Nephron progenitor cell (in vitro differentiated cells): ENCODE measurements at places on chromosomes 6 and 20.

DNA sequence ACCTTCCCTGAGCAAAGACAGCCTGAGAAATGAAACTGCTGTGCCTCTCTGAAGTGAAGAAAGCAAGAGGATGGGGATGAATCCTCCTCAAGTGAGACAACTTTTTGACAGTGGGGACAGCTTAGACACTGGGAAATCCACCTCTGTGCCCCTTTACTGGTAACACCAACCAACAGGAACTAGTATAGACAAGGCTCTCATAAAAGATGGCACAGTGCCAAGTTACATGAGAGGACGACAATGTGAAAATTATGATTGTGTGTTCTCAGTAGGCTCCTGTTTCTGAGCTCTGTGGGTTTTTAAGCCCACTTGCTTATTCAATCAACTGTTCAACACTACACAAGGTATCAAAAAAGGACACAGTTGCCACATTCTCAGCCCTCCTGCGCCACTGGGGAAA is 41.6 kb upstream of the LYRM2 start:
- DNase-seq, result no peak

GRCh38 chr6:30450909-30451841 is 38.1 kb upstream of the HLA-E start:
- DNase-seq, result peak; percentile 30

DNA sequence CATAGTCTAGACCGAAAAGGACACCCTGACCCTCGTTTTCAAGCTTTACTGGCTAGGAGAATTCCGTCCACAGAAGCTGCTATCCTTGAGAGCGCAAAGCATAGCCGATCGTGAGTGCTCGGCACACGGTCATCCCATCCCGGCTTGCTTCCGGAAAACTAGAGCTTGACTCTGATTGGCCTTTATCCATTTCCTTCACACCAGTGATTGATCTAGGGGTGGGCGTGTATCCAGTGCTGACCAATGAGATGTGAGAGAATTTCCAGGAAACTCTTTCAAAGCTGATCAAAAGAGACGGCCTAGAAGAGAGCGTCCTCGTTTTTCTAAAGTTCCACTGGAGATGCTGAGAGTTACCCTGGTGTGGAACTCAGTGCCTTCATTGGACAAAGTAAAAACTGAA is 41.0 kb upstream of the NFATC2 start:
- no peak for DNase-seq

GRCh38 chr6:79246891-79247290 is 12.4 kb upstream of the HMGN3 start:
- DNase-seq, result no peak

DNA sequence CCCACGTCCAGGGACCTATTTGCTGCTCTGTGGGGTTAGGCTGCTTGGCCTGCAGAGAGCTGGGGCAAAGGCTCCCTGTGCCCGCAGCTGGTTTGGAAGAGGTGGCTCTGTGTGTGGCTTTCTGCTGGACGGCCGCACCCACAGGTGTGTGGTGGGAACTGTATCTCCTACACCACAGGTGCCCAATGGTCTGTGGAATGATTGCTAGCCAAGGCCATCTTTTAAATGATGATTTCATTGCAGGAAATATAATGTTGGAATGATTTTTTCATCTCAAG is 178.4 kb downstream of the DLL1 start:
- DNase-seq, result no peak

DNA sequence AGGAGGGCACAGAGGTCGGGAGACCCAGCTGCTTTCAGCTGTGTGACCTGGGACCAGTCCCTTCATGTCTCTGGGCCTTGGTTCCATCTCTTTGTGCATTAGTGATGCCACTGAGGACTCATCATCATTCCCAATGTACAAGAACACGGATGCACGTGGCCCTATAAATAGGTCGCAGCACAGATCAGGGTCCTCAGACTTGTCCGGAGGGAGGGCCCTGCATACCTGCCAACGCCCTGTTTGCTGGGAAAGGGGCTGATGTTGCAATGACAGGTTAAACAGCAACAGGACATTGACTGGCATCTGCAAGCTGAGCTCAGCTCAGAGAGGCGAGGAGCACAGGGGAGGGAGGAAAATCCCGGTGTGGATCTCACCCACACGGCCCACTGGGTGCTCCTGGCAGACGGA is 21.8 kb downstream of the TGM2 start:
- DNase-seq, result no peak

DNA sequence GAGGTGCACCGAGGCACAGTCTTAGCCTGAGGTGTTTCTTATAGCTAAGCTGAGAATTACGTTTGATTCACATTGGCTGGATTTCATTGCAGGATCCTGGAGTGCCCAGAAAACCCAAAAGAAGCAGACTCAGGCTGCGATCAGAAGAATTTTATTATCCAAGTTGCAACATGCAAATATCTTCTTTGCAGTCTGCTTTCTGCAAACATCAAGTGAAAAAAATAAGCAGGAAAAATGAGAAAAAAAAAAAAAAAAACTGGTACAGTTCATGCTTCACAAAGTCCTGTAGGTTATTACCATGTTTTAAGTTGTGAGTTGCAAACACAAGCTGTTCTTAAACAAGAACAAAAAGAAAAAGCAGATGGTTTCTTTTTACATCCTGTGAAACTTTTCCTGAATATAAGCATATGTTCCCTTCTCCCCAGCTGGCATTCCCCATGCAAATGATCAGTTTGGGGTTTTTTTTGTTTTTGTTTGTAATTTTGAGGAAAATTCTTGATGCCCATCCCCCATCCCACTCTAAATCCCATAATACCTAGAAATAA is 349.0 kb downstream of the CBLN4 start:
- no peak for DNase-seq

- DNase-seq, result no peak
Measured at GRCh38 chr6:33740794-33741193, 5.9 kb downstream of the IP6K3 start.

DNA sequence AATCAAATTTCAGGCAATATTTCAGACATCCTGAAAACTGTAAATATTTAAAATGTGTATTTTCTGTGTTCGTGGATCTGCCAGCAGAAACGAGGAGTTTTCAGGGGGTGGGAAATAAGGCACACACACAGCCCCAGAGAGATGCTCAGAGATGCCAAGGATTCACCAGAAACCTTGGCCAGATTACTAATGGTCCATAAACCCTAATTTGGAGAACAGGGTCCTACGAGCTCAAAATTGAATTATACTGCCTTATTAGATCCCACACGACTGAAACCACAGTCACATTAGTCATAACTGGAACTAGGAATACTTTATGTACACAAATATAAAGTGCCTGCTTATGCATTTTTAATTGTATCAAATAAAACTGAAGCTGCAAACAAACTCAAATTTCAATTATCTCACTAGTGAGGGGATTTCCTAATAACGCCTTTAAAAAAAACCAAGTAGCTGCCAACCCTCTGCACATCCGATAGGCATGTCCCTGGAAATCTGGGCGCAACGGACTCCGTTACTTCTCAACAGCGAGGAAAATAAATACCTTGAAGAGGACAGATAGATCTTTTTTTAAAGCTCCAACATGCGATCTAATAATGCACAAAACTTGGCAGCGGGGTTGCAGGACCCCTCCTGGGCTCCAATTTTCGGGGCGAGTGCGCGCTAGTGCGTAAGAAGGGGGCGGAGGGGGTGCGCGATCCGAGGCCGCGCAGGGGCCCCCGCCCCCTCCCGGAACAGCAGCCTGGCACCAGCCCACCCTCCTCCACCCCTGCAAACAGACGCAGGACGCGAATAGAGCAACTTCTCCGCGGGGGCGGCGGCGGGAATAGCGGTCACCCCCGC is 897 bp downstream of the CHD6 start:
- DNase-seq, result no peak

DNA sequence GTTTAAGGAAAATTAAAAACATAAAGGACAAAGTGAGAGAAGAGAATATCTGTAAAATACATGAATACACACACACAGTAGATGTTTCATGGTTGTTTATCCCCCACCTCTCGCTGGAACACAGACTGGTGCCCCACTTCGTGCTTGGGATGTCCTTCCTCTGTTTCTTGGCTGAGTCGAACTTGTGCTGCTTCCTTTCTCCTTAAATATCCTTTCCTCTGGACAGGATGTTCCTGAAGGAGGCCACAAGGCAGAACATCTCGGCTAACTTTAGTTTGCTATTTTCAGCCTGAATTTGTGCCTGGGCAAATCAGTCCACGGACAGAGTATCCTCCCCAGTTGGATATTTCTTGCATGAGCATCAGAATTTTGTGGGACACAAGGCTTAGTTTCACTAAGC is 54.7 kb upstream of the ZMYND8 start:
- no peak for DNase-seq

GRCh38 chr20:56468316-56469076 is at the start of gene RTF2:
Gene RTF2 (plus strand): TSS chr20:56468627. CDS start chr20:56468698, 71 bp downstream.
- DNase-seq, result peak; percentile 97

- no peak for DNase-seq
Measured at GRCh38 chr20:42018979-42019378, 400.8 kb upstream of the CHD6 start.

- DNase-seq, result no peak
Measured at GRCh38 chr6:13986700-13987399, 62.1 kb downstream of the RNF182 start.

- no peak for DNase-seq
Measured at GRCh38 chr20:60102665-60103210, 144.5 kb downstream of the CDH26 start.

DNA sequence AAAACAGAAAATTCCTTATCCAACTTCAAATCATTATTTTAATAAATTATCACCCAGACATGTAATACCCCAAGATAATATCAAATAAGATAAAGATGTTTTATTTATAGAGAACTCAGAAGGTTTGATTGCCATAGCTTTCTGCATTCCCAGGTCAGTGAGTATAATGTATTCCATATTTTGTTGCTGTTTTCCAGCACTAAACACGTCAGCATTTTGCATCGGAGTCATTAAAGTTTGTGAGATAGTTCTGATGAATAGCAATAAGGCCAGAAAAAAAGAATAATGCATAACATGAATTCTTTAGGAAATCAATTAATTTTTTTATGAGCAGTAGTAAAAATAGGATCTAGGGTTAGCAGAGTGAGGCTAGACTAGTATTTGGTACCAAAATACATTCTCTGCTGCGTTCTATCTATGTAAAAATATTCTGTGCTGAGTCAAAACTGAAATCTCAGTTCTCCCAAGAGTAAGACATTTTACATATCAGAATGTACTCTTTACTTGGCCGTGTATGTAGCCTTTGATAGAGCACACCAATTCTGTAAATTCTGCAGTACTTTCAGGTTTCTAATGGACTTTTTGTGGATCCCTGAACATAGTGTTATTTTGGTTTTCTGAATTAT is 269.9 kb upstream of the AGPAT4 start:
- DNase-seq, result no peak

- no peak for DNase-seq
Measured at GRCh38 chr6:26552205-26552604, 14.0 kb downstream of the HMGN4 start.

DNA sequence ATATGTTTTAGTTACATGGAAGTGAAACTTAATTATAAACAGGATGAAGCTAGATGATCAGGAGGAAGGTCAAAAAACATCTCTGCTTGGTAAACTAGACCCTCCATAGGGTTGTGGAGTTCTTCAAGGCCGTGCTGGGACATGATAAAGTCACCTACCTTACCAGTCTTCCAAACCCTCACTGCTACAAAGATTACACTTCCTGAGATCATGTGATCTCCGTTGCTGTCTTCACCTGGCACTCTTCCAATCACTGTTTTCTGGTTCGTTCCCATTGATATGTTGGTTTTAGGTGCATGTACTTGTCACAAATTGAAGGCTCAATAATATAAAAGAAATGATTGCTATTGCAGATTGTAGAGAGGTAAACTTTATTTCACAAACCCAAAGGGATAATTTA is 161.5 kb upstream of the MAN1A1 start:
- DNase-seq, result no peak

- DNase-seq, result no peak
Measured at GRCh38 chr6:15417811-15418210, 171.9 kb downstream of the JARID2 start.

GRCh38 chr6:88749849-88750248 is 213.6 kb downstream of the RNGTT start:
- DNase-seq, result no peak

GRCh38 chr20:34574426-34574825 is 15.9 kb downstream of the MAP1LC3A start:
- no peak for DNase-seq

DNA sequence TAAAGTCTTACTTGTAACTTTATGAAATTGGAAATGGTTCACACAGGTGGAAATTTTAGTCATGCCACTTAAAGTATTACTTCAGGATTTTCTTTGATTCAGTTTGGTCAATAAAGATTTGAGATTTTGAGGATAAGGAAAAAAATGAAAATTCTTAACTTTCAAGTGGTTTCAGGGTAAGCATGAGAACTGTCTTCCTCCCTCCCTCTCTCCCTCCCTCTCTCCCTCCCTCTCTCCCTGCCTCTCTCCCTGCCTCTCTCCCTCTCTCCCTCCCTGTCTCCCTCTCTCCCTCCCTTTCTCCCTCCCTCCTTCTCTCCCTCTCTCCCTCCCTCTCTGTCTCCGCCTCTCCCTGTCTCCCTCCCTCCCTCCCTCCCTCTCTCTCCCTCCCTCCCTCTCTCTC is 36.9 kb downstream of the L3MBTL3 start:
- no peak for DNase-seq

DNA sequence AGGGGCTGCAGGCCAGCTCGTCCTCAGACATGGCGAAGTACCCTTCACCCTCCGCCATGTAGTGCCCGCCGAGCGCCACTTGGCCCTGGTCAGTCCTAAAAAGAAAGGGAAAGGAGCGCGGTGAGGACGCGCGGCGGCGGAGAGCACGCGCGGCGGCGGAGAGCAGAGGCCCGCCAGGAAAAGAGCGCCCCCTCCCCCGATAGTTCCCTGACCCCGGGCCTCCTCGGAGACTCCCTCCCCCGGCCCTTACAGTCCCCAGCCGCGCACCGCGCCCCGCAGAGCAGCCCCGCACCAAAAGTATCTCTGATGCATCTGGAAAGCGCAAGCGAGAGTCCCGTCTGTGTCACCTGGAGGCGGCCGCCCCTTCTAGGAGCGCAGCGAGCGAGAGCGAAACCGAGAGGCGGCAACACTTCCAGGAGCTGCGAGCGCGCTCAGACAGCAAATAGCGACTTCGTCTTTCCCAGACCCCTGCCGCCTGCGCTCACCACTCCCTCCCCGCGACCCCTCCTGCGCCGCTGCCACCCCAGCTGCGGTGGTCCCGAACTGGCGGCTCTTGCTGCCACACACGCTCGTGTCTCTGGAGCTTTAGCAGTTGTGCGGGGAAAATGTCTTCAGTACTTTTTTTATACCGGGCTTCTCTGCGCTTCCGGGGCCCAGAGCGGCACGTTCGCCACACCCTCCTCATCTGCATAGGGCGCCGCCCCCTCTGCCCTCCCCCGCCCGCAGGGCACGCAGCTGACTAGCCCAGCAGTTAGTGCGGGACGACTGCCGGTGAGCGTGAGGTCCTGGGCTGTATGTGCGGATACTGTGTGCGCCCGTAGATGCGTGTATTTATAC is at the start of gene TENT5A:
Gene TENT5A, minus strand, starts transcription at position 598 of the 837 bp plus-strand sequence. Its CDS starts 540 bp downstream, at position 58.
- DNase-seq, result peak; percentile 86

DNA sequence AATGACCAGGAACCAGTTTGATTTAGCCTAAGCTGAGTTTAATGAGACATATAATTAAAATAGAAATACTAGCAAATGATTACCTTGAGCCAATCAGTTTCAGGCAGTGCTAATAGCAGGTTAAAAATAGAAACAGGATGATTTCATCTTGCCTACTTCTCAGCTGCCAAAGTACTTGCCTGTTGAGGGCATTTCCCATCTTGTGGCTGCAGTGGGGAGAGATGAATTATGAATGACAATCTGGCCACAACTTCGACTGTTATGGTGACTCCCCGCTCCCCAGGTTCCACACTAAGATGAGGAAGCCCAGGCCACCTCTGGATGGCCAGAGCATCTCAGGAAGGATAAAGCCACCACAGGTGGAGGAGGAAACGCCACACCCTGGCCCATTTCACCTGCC is 31.3 kb downstream of the MBOAT1 start:
- no peak for DNase-seq
